H9 (cell line): ENCODE measurements at places on chromosomes 6 and 20. TPM values are rescaled to one million over a fixed set of nuclear protein-coding genes. Genes with fewer than 3 reads are reported as not detected.
A peak's percentile ranks its signal among the peaks of the same experiment; 100 is the strongest.

DNA sequence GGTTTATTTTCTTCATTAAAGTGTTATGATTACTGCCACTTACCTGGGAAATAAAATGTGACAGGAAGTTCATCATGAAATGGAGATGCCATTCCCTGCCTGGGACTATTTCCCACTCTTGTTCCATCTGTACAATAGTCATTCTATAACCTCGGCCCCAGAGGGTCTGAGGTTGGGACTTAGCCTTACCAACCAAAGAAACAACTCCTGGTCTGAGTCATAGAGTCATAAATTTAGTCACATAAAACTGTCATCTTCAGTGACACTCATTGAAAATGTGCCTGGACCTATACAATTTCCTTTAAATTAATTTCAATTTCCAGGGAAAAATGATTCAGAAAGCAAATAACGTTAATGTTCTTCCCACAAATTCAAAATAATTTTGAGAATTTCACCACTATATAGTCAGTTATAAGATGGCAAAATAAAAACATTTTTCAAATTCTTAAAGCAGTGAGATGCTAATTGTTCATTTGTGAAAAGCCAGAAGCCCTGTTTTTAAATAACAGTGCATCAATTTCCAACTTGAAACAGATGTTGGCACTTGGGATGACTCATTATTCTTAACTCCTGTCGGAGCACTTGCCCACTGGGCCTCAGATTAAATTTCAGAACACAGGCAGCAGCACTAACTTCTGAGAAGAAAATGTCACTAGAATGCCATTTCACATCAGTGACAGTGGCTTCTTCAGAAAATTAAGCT, 201.2 kb upstream of the SMLR1 start:
- DNase-seq = no peak

DNA sequence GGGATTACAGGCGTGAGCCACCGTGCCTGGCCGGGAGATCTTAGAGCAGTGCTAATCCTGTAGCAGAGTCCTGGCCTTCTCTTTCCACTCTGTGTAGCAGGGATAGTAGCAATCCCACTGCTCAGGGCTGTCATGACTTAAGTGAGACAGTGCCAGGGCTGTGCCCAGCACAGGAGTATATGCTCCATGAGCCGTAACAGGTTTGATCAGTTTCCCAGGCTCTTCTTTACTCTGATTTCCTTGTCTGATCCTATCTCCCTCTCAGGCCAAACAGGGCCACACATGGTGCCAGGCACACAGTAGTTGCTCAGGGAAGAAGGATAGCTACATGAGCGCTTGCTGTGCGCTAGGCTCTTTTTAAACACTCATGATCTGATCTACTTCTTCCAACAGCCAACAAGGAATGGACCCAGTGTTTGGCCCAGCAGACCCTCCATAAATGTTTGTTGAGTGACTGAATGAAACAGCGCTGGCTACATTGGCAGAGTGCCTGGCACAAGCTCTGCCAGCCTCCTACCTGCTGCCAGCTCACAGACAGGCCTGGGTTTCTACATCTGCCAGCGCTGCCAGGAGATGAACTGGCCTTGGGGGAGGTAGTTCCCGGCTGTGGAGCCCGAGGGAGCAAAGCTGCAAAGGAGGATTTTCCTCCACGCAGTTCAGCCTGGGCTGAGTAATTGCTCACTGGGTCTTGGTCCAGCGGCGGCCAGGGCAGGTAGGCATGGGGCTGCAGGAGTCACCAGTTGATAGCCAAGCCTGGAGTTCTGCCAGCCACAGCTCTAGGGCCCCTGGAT, 36.9 kb downstream of the SNAI1 start:
- DNase-seq = no peak

- DNase-seq = no peak
Measured at GRCh38 chr6:29564875-29565274, 5.3 kb upstream of the UBD start.

DNA sequence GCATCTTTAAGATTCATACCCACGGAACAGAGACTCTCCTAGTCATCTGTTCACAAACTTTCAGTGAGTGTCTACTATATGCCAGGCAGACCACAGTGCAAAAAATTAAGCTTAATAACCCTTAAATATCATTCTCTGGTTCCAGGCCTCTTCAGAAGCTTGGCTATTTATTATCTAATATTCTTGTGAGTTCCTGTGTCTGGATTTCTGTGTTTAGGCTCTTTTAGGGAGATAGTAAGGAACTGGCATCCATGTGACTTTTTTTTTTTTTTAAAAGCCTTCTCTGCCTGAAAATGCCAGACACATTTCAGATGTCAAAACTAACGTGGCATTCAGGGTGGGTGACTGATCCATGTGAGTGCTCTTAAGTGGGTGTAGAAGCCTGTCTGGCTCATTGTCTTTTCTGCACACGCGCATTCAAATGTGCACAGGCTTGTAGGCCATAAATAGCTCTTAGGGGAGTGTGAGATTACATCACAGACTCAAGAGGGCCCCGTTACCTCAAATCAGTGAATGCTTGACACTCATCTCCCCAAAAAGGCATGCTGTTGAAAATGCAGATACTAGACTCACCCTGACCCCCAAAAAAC, 141.9 kb downstream of the GMPR start:
- DNase-seq = no peak

DNA sequence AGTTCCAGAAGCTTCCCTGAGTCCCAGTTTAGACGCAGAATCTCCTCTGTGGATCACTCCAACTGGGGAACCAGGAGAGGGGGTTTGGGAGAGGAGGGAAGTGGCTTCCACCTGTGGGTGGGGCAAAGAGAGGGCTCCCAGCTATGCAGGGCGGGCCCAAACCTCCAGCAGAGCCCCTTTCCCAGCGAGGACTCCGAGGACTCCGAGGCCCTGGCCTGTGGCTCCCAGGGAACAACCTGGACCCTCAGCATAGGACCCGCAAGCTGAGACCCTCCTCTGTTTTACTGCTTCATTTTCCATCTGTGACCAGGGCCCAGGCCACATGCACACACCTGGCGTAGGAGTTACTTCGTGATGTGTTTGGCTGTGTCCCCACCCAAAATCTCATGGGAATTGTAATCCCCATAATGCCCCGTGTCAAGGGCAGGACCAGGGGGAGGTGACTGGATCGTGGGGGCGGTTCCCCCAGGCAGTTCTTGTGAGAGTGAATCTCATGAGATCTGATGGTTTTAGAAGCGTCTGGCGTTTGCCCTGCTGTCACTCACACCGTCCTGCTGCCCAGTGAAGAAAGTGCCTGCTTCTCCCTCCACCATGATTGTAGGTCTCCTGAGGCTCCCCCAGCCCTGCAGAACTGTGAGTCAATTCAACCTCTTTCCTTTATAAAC, 27.9 kb downstream of the NTSR1 start:
- no peak for DNase-seq

- DNase-seq = no peak
Measured at GRCh38 chr20:5216663-5217062, 89.9 kb downstream of the CDS2 start.

DNA sequence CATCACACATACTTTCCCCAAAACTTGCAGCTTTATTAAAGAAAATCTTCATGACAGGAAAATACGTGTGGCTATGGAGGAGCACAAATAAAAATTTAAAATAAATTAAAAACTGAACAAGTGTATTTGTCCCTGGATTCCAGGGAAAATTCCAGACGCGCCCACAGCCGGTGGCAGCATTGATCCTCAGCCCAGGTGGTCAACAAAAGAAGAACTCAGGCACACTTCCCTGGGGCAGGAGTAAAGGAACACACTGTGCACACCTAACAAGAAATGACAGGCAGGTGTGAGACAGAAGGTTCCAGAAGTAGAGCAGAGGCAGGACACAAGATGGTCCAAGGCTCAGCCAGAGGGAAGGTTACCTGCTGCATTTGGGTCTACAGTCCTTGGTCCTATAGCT, 36.3 kb downstream of the FOXA2 start:
- DNase-seq = no peak

- DNase-seq = no peak
Measured at GRCh38 chr6:148890096-148890495, 143.3 kb downstream of the UST start.

GRCh38 chr6:104955491-104955890, 1.4 kb upstream of the LIN28B start:
- DNase-seq = peak; percentile 52

GRCh38 chr6:49570474-49571079, 20.1 kb downstream of the C6orf141 start:
- no peak for DNase-seq

- DNase-seq = no peak
Measured at GRCh38 chr20:4073852-4074741, 58.7 kb upstream of the RNF24 start.

- no peak for DNase-seq
Measured at GRCh38 chr6:25612666-25613065, 39.3 kb upstream of the SCGN start.

DNA sequence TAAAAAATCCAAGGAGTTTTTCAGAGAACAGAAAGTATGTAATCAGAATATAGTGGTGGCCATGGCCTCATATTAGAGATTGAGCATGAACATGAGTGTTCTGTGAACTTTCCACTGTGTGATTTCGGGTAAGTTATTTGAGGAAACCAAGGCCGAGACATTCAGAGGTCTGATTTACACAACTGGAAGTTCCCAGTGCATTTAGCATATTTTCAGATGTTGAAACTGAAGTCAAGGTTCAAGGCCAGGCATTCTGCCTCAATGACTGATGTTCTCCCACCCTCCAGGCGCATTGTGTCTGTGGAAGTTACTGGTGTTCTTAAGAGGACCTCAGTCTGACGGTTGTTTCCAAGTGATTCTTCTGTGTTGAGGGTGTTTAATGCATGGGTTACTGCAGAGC, 26.2 kb downstream of the RNF144B start:
- DNase-seq = no peak

Gene HCK
- total RNA-seq = 1.7 and 1.8 TPM in 2 replicates

Gene TLDC2
- 0.11 TPM in 1 of 2 replicates, not detected in the other for total RNA-seq

Gene RAET1E
- not detected in 2 replicates for total RNA-seq

Gene OPRL1
- 0.90 and 1.0 TPM in 2 replicates for total RNA-seq

Gene TAPBP
- total RNA-seq = 28.2 and 29.5 TPM in 2 replicates

Gene C6orf15
- total RNA-seq = not detected in 2 replicates

Gene KIF13A
- total RNA-seq = 38.2 and 43.1 TPM in 2 replicates

Gene MTO1
- total RNA-seq = 23.9 and 27.8 TPM in 2 replicates
